ENCODE measurements at places on chromosomes 7 and 10. TPM values are rescaled to one million over a fixed set of nuclear protein-coding genes. Genes with fewer than 3 reads are reported as not detected.

- no peak for DNase-seq
Observed at GRCh38 chr7:134902058-134902457, 84.2 kb upstream of the AGBL3 start.

Gene ACSM6
- 7.2 TPM for total RNA-seq

GRCh38 chr7:55977831-55978230, 13.4 kb downstream of the NIPSNAP2 start:
- peak; percentile 37 for DNase-seq

Gene PDLIM1
- 195 TPM for total RNA-seq

Gene EBF3
- total RNA-seq: 7.3 TPM

GRCh38 chr10:91551856-91552255, 81.0 kb downstream of the PPP1R3C start:
- peak; percentile 38 for DNase-seq

Gene SIRT1
- 17.4 TPM for total RNA-seq

Gene NAT16
- not detected for total RNA-seq

Gene PAPOLB
- total RNA-seq: not detected

DNA sequence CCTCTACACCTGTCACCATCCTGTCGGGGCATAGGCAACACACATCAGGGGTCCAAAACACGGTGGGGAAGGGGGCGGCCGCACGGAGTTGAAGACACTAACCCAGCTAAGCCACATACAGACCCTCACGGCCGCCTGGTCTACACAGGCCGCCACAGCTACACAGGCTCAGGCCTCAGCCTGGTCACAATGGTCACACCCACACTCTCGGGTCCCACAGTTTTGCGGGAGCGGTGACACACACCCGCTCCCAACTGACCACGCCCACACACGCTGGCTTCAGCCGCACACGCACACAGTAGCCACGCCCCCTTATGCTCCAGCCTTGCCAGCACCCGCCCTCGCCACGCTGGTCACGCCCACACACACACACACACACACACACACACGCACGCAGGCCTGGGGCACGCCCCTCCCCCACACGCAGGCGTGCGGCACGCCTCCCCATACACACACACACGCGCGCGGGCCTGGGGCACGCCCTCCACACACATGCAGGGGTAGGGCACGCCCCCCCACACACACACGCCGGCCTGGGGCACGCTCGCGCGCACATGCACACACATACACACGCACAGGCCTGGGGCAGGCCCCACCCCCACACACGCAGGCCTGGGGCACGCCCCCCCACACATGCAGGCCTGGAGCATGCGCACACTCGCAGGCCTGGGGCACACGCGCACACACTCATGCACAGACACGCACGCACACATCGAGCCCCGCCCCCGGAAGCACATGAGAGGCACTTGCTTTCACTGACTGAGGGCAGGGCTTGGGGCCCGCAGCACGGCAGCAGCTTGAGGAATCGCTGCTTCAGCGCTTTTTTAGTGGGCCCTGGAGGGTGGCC, 12.3 kb upstream of the OGA start:
- DNase-seq: peak; percentile 97

Gene LRRC18
- total RNA-seq: not detected

GRCh38 chr7:101287032-101287431, 34.6 kb downstream of the IFT22 start:
- no peak for DNase-seq

DNA sequence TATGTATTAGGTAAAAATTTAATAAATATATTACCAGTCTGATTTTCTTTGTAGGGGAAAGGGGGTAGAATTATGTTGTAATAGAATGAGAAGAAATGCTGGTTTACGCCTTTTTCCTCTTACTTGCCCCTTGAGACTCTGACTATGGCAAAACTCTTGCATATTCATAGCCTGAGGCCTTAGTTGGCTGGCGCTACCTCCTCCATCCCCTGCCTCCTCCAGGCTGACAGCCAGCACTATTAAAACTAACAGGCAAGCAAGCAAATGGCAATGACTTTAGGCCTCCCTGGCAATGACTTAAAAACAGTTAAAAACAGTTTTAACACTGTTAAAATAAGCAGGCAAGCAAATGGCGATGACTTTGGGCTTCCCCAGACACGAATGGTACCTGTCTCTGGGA, 14.4 kb downstream of the PKD2L1 start:
- no peak for DNase-seq

Gene EVX1
- not detected for total RNA-seq
